ENCODE measurements at places on chromosomes 13 and 19. TPM values are rescaled to one million over a fixed set of nuclear protein-coding genes. Genes with fewer than 3 reads are reported as not detected.

DNA sequence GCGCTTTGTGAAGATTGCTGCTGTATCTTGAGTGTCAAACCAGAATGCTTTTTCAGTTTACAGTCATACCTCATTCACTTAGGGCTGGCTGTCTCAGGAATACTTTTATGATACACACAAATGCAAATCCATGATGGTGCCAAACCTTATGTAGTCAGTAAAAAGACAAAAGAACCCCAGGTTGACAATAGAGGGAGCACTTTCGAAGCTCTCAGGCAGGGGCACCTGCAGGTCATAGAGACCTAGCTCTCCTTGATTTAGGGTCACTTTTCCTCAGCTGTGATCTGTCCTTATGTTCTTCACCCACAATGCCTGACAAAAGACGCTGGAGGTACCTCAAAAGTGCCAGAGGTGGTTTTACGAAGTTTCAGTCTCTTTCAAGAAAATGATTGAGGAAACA is 172.2 kb downstream of the DNAJC15 start:
- DNase-seq: no peak

- no peak for DNase-seq
Measured at GRCh38 chr13:28671126-28671792, 12.3 kb downstream of the POMP start.

GRCh38 chr13:94431574-94431973 is 47.9 kb downstream of the DCT start:
- no peak for DNase-seq

- DNase-seq: no peak
Measured at GRCh38 chr13:91668866-91669495, 270.6 kb downstream of the GPC5 start.

DNA sequence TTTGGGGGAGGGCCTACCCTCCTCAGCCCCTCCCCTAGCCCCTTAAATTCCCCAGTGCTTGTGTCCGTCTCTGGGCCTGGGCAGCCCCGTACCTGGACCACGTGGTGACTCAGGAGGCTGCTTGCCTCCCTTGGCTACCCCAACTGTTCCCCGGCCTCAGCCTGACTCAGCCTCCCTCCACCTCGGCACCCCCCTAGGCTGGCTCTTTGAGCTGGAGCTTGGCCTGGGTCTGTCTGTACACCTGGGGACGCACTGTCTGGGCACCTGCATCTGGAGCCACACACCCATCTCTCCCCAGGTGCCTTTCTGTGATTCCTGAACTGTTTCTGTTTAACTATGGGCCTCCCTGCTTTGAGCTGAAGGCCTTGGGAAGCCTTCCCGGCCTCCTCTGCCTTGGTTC is 1.8 kb upstream of the KLK14 start:
- no peak for DNase-seq

- DNase-seq: no peak
Measured at GRCh38 chr13:63643543-63643942, 2227.9 kb upstream of the PCDH20 start.

DNA sequence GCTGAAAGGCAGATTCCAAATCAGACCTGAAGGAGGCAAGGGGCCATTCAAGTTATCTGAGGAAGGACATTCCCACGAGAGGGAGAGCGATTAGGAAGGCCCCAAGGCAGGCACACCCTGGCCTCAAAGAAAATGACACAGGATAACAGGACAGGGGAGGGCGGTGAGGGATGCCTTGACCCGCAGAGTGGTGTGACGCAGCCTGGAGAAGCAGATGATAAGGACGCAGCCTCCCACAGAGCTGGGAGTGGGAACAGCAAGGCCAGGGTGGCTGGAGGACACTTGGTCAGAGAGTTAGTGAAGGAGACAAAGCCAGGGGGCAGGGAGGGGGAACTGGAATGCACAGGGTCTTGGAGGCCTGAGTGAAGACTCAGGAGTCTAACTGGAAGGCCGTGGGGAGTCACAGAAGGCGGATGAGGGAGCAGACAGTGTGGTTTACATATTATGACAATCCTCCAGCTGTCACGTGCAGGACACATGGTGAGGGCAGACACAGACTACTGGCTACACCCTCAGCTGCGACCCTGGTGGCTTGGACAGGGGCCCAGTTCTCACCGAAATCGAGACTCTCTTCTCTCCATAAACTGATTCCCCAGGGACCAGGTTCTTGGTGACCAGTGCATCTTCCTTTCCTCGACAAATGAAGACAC is 5.8 kb upstream of the DYRK1B start:
- DNase-seq: no peak

- no peak for DNase-seq
Measured at GRCh38 chr13:75788481-75788981, 152.4 kb downstream of the LMO7 start.

DNA sequence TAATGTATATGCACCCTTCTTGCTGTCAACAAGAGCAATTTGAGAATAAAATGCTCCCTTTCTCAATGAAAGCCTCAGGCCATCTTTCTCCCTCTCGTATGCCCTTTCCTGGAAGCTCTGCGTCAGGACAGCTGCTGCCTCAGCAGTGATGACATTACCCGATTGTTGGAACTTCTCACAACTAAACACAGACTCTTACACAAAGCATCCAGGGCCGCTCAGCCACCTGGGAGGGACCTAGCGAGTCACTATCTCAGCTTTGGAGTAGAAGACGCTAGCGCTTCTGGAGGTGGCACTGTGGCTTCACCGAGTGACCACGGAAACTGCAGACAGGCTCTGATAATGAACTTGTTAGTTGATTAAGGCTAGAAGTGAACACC is 153.2 kb upstream of the SOX1 start:
- no peak for DNase-seq

GRCh38 chr19:15813916-15814315 is 1.5 kb downstream of the OR10H1 start:
- no peak for DNase-seq

DNA sequence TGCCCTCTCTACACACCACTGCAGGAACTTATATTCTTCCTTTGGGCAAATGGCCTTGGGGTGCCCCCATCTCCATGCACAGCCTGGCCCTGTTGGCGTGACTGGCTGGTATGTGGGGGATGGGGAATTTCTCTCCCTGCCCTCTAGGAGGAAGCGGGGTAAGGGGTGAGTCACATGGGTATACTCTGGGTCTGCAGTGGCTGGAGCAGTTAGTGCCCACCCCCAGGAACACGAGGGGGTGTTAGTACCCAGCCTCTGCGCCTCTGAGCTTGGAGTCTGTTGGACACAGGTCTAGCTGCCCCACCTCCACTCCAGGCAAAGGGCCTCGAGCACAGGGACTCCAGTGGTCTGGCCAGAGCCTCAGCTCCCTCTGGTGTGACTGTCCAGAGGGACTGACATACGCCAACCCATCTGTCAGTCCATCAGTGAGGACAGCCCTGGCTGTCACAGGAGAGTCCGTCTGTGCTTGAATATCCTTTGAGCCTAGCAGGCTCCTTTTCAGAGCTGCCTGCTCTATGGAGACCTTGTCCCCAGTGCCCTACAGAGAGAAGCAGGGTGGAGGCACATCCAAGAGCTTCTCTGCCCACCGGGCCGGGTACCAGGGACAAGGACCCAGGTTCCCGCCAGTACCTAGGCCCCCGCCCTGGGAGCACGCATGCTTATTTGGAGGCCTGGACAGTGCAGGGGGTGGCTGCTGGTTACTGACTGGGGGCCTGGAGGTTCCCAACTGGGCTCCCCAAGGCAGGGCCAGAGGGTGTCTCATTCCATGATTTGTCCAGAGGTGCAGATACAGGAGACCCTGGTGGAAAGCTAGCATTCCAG is 66.6 kb downstream of the CHST8 start:
- DNase-seq: no peak

DNA sequence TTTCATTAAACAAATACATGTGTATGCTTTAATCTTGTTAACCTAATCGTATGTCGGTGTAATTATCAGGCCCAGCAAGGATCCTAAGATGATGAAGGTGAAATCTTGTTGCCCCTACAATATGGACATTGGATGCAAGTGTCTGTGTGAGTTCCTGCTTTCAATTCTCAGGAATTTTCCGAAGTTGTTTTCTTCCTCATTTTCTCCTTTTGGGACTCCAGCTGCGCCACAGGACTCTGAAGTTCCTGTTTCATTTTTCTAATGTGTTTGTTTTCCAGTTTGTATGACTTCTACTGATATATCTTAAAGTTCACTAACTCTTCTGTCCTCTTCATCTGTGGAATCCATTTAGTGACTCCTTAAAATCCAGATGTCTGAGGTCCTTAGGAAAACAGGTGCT is 11.9 kb upstream of the OR7D2 start:
- no peak for DNase-seq

- DNase-seq: no peak
Measured at GRCh38 chr19:21698215-21698614, 69.2 kb downstream of the ZNF100 start.

- no peak for DNase-seq
Measured at GRCh38 chr13:24264976-24265375, 44.4 kb upstream of the C1QTNF9 start.

DNA sequence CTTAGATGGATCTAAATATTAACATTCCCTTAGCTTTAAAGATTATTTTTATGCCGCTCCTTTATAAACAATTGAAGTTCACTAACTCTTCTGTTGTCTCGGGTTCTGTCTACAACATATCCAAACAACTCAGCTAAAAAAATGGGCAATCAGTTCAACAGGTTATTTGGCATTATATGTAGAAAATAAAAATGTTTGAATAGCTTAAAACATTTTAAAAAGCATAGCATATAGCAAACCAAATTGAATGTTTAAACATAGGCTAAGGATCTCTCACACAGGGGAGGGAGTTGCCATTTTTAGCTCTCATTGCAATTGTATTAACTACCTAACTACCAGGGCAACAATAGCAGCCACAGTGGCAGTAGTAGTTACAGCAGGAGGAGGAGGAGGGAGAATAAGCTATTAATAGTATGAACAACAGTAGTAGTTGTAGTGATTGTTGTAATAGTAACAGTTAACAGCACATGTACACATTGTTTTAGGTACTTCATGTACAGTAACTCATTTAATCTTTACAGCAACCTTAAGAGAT is 404.2 kb downstream of the KCNRG start:
- no peak for DNase-seq

- DNase-seq: peak; percentile 31
Measured at GRCh38 chr13:46893798-46894560, 2.9 kb downstream of the HTR2A start.

- no peak for DNase-seq
Measured at GRCh38 chr13:83536941-83537340, 345.3 kb downstream of the SLITRK1 start.

GRCh38 chr13:72506706-72507105 is 220.7 kb downstream of the MZT1 start:
- no peak for DNase-seq

DNA sequence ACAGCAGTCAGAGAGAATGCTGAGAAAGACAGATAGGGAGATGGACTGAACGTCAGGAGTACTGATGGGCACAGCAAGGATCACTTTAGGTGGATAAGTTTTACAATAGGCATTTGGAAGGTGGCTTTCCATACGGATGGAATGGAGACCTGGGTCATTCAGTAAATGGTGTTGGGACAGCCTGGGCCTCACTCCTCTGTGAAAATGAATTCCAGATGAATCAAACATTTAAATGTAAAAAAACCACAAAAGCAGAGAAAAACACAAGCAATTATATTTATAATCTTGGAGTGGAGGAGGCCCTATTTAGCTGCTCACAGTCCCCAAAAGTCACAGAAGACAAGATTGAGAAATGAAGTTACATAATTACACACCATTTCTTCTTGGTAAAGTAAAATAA is 4.7 kb downstream of the IL17D start:
- DNase-seq: no peak

DNA sequence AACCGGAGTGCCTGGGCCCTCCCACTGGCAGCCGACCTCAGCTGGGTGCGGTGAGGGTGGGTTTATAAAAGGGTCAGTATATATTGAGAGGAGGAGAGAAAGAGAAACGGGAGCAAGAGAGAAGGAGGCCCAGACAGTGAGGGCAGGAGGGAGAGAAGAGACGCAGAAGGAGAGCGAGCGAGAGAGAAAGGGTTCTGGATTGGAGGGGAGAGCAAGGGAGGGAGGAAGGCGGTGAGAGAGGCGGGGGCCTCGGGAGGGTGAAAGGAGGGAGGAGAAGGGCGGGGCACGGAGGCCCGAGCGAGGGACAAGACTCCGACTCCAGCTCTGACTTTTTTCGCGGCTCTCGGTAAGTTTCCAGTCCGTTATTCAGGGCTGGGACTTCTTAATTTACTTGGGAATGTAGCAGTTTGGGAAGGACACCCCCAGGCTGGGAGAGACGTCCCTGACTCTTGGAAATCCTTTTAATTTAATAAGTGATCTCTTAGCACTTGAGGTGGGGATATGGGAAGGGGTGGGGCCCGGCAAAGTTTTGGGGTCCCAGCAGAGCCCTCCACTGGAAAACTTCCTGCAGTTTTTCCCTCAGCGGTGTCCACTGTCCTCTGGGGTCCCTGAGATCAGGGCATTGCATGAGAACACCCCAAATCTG is at the start of gene EMP3:
Gene EMP3, plus strand, starts transcription at position 288 of the 646 bp plus-strand sequence. CDS start 1,293 bp downstream, outside the sequence.
- peak; percentile 83 for DNase-seq

- no peak for DNase-seq
Measured at GRCh38 chr13:37026771-37027170, 26.2 kb downstream of the EXOSC8 start.

DNA sequence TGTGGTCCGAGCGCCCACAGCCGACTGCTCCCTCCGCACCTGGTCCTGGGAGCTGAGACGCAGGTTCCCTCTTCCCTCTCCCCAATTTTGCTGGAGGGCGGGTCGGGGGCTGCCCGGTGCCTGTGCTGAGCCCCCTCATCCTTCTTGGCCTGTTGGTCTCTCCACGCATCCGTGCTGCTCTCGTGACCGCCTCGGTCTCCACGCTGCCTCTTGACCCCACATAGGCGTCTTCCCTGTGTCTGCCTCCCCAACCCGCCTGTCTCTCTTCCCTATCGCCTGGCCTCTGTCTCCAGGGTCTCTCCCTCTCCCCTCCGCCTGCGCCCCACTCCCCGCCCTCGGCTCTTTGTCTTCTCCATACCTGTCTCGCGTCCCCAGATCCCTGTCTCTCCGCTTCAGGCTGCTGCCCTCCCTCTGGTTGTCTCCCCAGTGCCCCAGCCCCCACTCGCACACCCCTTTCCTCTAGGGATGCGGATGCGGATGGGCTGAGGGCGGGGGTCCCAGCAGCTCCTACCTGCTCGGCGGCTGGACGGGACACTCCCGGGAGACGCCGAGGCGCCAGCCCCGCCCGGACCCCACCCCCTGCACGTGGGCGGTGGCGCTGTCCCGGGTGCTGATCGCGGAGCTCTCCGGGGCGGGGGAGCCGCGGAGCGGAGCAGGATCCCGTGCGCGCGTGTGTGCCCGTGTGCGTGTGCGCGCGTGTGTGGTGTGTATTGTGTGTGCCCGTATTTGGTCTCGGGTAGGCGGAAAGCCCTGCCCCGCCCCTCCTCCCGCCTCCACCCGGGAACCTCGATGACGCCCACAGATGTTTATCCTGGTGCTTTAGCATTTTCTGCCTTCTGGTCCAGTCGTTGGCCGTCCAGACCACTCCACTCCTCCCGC is at the start of gene SYT5:
Gene SYT5, minus strand, starts transcription at position 684 of the 879 bp plus-strand sequence. CDS start 1,248 bp downstream, outside the sequence.
- DNase-seq: no peak

SLITRK6 gene
- 75.8 TPM for total RNA-seq

CUL4A gene
- 83.0 TPM for total RNA-seq

VSTM2B gene
- not detected for total RNA-seq

UBE2L5 gene
- total RNA-seq: 0.21 TPM

DHX34 gene
- total RNA-seq: 9.5 TPM

SLC25A41 gene
- not detected for total RNA-seq

KLK6 gene
- total RNA-seq: not detected

ZNF491 gene
- total RNA-seq: 8.6 TPM

FBXL12 gene
- 16.1 TPM for total RNA-seq

AP1M2 gene
- total RNA-seq: 9.4 TPM

DOHH gene
- 2.9 TPM for total RNA-seq

NBEA gene
- 84.3 TPM for total RNA-seq

ATXN8OS gene
- total RNA-seq: not detected

NAA16 gene
- 53.8 TPM for total RNA-seq

MYO16 gene
- 5.8 TPM for total RNA-seq

Measured in urinary bladder (tissue), 4 donors.